Renal cortex interstitium (tissue), 15 donors: ENCODE measurements at places on chromosomes 5 and 9. TPM values are rescaled to one million over a fixed set of nuclear protein-coding genes. Genes with fewer than 3 reads are reported as not detected.

The HRH2 gene
- polyA plus RNA-seq, result 2.7 TPM

DNA sequence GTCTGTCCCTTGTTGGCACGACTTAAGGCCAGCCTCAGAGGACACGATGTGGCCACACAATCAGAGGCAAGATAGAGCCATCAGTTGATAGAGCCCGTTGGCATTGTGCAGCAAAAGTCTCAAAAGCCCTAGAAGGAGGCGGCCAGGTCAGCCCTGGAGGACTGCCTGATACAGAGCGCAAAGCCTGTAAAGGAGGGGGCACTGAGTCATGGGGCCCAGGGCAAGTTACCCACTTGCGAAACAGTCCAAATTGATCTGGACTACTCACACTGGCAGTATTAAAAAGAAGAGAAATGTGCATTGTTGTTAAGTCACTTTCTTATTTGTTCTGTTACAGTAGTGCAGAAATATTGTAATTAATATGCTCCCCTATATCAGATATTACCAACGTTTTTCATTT is 51.5 kb downstream of the KLF9 start:
- no peak for DNase-seq

DNA sequence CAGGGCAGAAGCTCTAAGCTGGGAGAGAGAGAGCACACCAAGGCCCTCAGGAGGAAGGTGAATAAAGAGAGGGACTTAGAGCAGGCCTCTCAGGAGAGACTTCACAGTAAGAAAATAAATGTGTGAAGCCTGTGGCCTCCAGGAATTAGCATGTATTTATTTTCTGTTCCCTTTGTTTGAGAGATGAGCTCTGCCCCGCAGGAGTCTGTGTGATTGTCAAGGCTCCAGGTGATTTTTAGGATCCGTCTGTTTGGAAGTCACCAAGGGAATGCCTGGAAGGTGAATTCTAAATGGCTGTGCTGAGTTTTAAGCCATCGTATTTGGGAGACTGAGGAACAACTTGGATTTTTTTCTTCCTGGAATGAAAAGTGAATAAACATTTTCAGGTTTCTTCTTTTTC is 108.3 kb upstream of the ICE1 start:
- DNase-seq, result no peak

GRCh38 chr5:35338157-35338453 is 107.8 kb upstream of the PRLR start:
- DNase-seq, result no peak

DNA sequence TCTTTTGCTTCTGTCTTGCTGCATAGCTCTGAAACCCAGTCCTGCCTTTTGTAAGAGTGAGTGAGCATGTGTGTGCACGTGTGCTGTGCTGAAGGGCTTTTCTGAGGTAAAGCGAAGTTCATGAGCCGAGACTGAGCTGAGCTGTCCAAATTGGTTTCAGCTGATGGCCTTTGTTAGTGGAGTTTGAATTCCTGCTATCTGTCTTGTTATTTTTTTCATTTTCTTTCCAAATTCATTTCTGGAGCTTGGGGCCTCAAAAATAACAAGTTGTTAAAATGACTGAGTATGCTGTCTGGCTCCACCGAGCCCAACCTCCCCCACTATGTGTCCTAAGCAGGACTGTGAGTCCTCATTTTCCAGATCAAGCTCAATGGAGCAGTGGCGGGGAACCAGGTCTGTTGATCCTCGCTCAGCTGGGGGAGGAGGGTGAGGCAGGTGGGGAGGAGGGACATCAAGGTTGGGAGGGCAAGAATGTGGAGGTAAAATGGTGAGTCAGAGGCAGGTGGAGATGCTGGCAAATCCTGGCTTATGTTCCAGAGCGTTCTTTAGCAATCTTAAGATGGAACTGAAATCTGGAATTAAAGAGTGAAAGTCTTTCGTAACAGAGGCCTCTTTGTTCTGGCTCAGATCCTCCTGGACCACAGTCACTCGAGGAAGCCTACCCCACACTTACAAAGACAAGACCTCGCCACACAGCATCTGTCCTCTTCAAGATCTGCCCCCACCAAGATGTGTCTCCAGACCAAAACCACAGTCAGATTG is 63.9 kb downstream of the SREK1 start:
- peak; percentile 62 for DNase-seq

- DNase-seq, result no peak
Observed at GRCh38 chr9:4106760-4107143, 193.1 kb downstream of the GLIS3 start.

DNA sequence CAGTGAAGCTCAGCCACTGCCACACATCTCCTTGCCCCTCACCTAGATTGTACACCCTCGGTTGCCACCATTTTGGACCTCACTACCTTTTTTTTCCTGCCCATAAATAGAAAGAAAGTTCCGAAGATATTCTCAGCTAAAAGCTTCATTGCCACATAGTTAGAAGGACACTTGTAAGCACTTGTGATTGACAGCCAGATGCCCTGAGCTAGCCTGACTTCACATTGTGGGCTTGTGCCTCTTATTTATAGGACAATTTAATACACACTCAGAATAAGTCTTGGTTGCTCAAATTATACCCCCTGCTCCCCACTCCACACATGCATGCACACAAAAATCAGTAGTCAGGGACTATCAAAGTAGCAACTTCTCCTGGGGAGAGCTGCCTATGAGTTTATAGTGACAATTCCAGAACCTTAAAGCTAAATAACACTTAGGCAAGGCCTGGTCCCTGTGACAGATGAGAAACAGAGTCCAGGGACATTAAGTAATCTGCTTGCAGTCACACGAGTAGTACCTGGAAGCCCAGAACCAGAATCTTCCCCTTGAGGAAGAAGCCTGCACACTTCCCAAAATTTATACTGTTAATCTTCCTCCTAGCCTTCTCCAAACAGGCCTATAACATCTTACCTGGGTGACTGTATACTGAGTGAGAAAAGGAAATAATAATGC is 184.8 kb downstream of the BRINP1 start:
- DNase-seq, result no peak

DNA sequence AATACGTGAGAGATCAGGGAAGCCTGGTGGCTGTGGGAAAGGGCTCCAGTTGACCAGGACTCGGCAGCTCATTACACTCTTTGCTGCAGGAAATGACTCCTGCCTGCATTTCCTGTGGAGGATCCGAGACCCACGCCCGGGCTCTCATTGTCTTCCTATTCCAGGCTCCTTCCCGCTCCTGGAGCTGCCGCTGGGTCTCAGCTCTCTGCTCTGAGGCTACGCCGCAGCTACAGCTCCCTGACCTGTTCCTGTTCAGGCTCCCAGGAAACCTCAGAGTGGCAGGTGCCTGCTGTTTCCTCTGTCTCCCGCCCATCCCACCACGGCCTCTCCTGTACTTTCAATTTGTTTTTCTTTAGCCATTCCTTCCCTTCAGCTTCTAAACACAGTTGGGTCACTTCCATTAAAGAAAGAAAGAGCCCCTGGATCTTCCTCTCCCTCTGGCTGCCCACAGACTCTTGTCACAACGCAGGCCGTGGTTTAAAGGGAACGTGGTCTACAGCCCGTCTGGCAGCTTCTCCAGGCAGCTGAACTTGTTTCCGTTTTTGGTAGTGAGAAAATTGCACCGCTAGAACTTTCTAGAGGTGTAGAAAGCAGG is 71.5 kb downstream of the IL6ST start:
- DNase-seq, result no peak

The C9orf153 gene
- 0.12 TPM for polyA plus RNA-seq

The FOXD4L4 gene
- 0.10 TPM for polyA plus RNA-seq

The SLC6A19 gene
- 51.8 TPM for polyA plus RNA-seq

DNA sequence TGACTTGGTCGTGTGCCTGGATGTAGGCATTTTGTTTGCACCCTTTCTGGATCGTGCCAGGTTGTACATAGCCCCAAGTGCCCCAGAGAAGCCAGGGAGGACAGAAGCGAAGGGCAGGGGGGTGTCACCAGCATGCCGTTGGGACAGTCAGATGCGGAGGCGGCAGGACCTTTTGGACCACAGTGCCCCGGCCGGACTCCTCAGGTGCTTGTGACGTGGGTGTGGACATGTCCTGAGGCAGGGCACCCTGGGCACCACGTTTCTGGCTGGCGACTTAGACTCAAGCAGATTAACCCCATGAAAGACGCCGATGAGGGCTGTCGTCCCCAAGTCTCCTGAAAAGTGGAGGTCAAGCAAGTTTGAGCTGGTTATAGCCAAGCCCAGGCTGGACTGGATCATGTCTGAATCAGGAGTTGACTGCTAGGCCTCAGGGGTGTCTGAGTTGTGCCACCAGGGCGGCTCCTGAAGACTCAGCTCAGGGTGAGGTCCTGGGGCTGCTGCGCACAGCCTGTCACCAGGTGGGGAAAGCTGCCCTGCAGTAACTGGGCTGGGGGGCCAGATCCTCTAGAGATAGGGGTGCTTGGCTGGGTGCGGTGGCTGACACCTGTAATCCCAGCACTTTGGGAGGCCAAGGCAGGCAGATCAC is 42.0 kb downstream of the HABP4 start:
- DNase-seq, result no peak

DNA sequence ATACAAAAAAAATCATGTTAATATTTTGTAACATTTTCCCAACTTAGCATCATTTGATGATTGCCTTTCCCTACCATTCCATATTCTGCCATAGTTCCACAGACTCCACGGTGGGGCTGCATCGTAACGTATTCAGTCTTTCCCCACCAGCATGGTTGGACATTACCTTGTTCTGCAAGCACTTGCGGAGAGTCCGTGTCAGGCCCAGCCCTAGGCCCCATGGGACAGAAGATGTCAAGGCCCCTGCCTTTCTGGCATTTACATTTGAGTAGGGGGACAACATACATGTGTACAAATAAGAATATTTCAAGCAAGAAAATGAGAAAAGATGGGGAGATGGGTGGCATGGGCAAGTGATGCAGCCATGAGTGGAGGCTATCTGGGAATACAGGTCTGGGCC is 8.2 kb upstream of the PHF2 start:
- DNase-seq, result no peak

DNA sequence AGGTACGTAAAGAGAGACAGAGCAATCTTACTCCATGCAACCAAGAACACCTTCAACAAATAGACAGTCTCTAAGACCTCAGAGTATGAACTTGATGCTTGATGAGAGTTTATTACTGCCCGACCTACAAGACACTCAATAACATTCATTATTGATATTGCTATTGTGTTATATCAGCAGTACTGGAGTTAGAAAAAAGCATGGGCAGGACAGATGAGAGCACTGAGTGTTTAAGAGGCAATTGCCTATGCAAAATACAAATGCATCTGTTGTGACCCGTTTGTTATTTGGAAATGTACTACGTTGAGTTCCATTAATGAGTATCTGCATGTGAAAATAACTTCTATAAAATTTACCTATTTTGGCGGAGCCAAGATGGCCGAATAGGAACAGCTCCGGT is 8.1 kb upstream of the MARCOL start:
- no peak for DNase-seq

The GABRA1 gene
- polyA plus RNA-seq, result not detected

DNA sequence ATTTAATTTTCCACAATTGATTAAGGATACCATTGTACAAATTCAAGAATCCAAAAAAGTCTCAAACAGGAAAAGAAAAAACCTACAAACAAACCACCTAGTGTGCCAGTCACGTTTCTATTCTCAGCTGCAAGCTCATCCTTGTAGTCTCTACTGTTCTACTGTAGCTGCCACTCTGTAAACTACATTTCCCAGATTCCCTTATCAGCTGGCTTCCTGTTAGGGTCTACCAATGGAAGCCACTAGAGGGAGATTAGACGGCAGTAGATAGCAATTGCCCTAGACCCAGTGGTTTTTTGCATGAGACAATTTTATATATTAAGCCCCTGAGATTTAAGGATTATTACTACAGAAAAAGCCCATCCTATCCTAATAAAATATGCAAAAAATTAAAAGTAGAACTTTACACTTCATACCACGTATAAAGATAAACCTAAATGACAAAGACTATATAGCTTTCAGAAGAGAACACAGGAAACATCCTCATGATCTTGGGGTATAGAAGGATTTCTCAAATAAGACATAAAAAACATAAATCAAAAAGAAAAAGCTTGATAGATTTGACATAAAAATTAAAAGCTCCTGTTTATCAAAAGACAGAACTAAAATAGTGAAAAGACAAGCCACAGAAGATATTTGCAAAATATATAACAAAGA is 37.4 kb downstream of the P4HA2 start:
- peak; percentile 35 for DNase-seq

- DNase-seq, result no peak
Observed at GRCh38 chr9:28882529-28882928, 1309.2 kb upstream of the C9orf72 start.

The DBH gene
- 1.6 TPM for polyA plus RNA-seq

DNA sequence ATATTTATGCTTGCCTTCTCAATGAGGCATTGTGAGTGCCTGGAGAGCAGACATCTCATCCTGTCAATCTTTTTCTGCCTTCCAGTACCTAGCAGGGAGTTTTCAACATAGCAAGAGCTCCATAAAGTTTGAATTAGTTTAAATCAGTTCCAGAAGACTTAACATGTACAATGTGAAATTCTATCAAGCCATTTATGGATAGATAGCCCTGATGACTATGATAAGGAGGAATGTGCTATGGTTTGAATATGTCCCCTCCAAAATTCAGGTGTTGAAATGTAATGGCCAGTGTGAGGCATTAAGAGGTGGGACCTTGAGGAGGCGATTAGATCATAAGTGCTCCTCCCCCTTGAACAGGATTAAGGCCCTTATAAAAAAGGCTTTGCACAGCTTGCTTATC is 306.9 kb upstream of the SMARCA2 start:
- DNase-seq, result no peak

DNA sequence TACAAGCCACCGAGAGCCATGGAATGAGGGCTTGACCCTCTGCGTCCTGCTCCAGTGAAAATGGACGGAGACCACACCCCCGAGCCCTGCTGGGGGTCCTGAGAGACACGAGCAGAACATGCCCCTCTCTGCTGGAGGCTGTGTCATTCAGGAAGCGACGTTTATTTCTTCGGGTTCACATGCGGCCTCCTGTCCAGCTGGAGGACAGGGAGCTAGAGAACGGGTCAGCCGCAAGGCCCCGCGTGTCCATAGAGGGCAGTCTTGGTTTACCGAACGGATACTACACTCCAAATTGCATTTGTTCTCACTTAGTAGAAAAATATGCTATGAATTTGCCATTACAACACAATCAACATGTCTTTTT is 36.1 kb downstream of the MRPL36 start:
- DNase-seq, result no peak

DNA sequence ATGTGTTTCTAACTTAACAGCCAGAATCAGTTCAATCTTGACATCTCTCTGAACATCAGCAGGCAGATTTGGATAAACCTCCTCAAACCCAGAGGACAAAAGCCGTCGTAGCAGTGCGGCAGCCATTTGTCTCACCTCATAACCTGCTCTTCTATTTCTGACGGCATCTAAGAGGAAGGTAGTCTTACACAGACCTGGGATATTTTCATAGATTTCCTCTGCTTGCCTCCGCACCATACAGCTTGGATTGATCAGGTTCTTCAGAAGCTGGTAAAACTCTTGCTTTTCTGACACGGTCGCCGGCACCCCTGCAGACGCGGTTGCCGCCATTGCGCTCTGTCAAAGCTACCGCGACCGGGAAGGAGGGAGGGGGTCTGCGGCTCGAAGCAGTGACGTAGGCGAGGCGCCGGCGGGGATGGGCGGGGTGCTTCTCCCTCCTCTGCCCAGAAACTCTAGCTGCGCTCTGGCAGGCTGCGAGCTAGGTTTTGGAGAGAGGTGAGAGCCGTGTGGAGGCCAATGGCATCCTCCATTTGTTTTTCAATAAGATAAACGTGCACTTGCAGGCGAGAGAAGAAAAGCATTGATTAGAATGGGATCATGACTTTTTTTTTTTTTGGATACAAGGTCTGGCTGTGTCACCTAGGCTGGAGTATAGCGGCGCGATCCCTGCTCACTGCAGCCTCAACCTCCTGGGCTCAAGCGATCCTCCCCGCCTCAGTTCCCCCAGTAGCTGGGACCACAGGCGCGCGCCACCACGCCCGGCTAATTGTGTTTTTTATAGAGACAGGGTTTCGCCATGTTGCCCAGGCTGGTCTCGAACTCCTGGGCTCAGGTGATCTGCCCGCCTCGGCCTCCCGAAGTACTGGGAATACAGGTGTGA is at the start of gene RANBP6:
RANBP6 (minus strand) TSS at position 347 of the 880 bp plus-strand sequence; CDS start at position 330, 17 bp downstream.
- DNase-seq, result peak; percentile 86

The GABRP gene
- 2.3 TPM for polyA plus RNA-seq

The TTC39B gene
- polyA plus RNA-seq, result 7.5 TPM
